ENCODE measurements at places on chromosomes 1 and 21.

DNA sequence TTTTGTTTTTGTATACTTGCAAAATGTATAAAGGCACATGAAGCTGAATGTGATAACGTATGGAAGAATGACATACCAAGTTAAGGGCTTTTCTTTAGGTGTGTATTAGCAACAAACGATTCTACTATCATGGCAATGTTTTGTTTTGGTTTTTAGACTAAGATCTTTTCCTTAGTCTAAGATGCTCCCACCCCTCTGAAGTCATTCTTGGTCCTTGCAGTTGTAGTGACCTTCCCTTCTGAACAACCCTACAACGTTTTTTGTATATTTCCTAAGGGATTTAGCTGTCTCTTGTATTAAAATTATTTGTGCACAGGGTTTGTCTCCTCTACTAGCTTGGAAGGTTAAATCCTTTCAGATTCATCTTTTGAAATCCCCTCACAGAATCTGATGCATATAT lies 61.0 kb downstream of the SPAG17 start:
- no peak for DNase-seq

DNA sequence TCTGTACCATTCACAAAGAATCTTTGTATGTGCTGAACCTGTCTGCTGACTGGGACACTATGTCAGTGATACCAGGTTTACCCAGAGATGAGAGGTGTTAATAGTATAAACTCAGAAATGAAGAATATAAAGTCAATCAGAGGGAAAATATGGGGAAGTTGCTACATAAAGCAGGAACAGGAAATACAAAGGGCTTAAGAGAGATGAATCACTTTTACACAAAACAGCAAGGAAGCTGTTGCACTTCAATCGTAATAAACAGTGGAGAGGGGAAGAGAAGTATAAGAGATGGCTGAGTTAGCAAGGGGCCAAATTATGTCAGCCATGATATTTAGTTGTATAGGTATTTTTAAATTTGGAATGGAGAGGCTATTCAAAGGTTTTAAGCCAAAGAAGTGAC lies 890.2 kb upstream of the NCAM2 start:
- no peak for DNase-seq

DNA sequence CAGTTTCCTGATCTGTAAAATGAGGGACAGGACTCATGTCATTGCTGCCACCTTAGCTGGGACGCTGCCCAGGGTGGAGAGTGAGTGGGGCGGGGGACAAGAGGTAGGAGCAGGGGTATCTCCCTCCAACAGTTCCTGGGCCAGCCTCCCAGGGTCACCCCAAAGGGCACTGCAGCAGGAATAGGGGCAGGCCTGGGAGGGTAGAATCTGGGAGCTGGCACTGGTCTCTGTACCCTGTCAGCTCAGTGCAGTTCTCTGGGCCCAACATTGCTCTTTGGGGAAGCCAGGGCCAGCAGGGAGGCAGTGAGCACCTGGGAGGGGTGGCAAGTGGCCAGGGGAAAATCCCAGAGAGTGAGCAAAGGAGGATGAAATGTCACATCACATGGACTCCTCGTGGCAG lies 55.8 kb downstream of the ELK4 start:
- DNase-seq, result no peak

DNA sequence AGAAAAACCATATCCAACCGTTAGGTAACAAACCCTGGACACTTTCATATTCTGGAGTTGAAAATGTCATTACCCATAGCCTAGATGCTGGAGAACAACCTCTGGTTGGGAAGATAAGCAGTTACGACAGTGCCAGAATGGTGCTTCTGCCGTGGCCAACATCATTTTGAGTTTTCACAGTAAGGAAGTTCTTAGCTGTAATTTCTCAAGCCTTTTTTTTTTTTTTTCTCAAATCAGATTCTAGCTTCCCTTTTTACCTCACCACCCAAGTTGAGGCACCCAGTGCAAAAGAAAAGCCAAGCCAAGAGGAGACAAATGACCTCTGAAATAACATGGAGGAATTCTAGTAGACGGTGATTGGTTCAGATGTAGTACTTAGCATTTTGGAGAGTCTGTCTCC lies 21.8 kb downstream of the PPT1 start:
- no peak for DNase-seq

DNA sequence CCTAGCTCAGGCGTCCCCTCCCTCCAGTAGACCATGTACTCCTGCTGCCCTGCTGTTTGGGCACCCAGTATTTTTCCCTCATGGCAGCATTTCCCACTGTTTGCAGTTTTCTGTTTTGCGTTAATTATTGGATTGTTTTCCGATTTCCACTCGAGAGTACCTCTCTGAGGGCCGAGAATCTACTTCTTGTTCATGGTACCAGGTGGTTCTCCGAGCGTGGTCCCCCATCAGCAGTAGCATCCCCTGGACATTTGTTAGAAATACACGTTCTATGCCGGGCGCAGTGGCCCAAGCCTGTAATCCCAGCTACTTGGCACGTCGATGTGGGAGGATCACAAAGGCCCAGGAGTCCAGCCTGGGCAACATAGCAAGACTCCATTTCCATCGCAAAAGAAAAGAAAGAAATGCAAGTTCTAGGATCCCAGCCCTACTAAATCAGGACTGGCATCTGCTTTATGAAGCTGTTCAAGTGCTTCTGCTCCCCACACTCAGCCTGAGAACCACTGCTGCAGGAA lies 690 bp downstream of the RRP1 start:
- DNase-seq, result no peak

GRCh38 chr1:183892351-183892793 lies 87.5 kb downstream of the RGL1 start:
- no peak for DNase-seq

DNA sequence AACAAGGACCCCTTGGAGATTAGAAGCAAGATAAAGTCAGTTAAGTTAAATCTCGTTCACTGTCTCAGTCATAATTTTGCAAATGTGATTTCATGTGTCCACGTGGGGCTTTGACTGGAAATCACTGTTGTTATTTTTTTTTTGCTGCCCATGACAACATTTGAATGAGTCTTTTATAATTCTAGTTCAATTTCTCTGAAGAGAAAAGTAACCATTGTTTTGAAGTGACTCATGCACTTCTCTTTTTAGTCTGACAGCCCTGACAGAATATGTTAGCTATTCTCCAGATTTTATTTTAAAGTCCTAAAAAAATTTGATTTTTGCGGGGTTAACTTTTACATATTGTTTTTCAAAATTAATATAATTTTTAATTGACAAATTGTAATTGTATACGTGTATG lies 30.7 kb upstream of the NLRP3 start:
- DNase-seq, result no peak

GRCh38 chr1:203380420-203381150 lies 29.7 kb upstream of the FMOD start:
- no peak for DNase-seq
